ENCODE measurements at places on chromosomes 12 and 14.

DNA sequence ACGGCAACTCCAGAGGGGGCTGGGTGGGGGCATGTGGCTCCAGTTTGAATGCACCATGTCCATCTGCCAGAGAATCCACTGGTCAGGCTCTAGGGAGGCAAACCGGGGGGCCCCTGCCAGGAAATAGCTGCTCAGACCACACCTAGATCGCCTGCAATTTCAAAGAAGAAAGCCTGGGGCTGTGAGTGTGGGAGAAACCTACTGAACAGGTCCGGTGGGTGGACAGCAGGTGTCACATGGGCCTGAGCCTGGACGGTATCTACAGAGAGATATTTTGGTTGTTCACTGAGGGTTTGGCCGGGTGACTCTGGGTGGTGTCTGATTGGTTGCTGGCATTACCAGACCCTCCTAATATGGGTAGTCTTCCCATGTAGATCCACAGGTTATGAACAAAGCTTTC lies 32.0 kb downstream of the DAO start:
- DNase-seq = no peak

DNA sequence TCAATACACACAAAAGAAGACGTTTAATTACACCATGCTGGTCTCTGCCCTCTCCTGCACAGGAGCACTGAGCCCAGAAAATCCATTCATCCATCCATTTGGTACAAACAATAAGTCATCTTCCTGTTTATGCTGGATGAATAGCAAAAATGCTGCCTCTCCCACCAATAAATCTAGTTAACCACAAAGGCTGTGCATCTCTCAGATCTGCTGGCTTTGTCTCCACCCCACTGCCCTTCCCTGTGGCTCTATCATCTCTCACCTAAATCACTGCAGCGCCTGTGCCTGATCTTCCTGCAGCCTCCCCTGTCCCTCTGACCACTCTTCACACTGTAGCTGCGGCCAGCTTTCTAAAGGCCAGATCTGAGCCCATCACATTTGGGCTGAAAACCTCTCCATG lies 72.9 kb upstream of the DDX11 start:
- DNase-seq = no peak

DNA sequence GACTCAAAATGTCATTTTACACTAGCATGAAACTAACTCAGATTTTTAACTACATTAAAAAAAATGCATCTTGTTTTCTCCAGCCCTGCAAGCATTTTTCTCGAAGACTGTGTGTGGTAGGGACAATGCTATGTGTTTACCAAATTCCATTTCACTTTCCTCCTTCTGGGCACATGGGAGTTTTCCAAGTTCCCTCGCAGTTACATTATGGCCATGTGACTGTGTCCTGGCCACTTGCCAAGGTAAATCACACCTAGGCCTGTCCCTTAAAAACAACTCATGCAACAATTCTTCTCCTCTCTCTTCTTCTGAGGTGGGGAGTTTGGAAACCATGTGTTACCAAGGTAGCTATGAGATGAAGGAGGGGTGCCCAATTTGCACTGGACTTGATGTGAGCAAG lies 108.7 kb downstream of the SYT10 start:
- DNase-seq = no peak

DNA sequence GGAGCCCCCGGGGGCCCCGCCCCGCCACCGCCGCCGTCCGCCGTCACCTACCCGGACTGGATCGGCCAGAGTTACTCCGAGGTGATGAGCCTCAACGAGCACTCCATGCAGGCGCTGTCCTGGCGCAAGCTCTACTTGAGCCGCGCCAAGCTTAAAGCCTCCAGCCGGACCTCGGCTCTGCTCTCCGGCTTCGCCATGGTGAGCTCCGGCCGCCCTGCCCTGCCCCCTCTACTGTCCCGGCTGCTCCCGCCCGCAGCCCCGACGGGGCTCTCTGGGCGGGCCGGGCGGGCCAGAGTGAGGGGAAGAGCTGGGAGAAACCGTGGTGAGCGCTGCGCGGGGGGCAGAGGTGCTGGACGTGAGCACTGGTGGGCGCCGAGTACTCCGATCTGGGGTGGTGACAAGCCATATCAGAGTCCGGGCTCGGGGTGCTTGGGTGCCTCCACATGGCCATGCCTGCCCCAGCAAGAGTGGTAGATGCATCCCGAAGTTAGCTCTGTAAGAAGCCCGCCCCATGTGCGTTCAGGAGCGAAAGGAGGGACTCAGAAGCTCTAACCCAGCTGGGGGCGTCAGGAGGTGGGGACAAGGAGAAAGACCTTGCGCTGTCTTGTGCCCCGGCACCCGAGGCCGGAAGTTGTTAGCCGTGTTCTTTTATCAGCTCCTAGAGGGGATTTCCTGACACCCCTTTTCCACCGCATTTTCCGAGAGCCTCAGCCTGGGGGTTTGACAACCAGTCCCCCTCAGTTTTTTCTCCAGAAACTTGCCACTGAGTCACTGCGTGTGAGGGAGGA lies 717 bp downstream of the ORAI1 start:
- peak; percentile 61 for DNase-seq

DNA sequence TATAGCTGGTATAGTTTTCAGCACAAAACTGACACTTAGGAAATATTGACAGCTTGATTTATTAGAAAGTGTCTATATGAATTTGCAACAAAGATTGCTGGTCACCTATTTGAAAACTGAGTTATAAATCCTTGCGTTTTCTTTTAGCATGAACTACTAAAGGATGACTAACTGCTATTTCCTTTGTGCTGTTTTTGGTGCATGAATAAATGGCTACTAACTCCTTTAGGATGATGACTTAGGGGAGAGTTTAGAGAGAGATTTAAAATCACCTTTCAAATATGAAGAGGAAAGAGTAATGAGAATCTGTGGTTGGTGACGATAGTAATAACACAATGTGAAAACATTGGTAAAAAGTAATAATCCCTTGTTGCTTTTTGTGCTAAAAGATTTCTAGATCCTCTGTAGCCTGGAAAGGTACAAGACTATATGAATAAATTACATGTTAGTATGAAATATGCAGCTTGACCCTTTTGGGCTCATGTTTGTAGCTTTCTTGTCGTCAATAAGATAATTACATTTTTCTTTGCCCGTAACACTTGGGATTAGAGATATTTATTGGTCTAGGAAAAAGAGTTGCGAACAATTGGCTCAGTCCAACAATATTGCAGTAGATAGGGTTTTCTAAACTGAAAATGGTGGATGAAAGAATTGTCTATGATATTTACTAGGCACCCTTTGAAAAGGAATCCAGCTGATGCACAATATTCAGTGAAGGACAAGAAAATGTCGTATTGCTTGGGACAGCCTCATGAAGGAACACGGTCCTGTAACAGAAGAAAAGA lies 453.0 kb downstream of the ADAMTS20 start:
- DNase-seq = no peak

DNA sequence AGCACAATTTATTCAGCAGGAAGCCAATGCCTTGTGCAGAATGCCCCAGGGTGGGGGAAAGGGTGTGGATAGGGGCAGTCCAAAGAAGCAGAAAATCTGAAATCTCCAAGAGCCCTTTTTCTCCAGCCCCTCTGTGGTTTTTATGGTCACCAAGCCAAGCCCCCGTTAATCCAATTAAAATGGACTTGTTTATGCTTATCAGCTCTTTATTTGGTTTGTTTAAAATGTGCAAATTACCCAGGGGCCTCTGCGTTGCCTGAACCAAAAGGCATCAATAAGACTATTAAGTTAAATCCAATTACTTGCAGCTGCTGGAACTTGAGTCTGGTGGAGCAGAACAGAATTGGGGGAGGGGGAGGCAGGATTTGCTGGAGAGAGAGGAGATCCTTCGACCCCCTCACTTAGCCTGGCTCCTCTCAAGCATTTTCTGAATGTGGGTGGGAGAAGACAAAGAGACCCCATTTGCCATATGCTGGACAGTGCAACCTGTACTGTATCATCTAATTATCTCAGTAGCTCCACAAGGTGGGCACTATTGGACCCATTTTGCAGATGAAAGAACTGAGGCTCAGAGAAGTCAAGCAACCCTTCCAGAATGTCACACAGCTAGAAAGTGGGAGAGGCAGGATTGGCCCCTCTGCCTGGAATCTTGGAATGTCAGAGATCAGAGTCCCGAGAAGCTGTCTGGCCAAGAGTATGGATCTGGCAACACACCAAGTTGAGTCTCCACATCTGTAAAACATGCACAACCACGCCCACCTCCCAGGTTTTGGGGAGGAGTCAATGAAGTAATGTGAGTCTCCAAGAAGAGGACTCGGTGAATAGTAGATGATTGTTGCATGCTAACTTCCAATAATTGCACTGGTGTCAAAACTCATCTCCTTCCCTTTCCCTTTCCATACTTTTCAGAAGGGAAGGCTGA lies 66.9 kb downstream of the CMKLR1 start:
- DNase-seq = no peak

- no peak for DNase-seq
Measured at GRCh38 chr14:53249059-53249458, 95.9 kb upstream of the DDHD1 start.

GRCh38 chr14:30227876-30228275 lies 300.2 kb upstream of the PRKD1 start:
- DNase-seq = peak; percentile 66
